ENCODE measurements at places on chromosomes 2 and 18.

DNA sequence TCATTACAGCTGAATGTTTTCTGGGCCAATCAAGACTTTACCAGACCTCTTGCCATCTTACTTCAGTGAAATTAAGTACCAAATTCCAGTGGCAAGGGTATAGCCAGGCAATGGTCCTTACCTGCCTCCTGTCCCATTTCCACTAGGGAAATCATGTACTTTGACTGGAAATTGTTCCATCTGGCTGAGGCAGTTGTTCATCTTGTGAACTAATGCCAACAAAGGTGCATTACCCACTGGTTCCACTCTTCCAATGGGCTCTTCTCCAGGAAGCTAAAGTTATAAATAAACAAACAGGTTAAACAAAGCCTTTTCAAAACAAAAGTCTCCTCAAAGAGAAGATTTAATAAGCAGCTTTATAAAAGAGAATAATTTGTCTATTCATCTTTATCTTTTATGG is 80.7 kb upstream of the DNER start:
- DNase-seq, result no peak

- no peak for DNase-seq
Measured at GRCh38 chr2:42905341-42906110, 113.1 kb upstream of the HAAO start.

DNA sequence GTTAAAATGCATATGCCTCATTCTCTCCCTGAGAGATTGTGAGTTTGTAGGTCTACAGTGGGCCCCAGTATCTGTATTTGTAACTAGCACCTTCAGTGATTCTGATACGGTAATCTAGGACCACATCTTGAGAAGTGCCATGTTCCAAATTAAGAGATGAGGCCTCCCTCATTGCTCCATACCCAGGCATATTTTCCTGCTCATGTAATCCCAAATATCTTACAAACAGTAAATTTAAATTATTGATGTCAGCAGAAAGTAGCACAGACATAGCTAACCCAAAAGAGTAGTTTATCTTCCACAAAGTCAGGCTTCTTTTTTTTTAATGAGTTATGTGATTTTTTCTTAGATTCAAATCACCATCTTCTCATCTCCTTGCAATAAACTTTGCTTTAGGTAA is 263.8 kb downstream of the SETBP1 start:
- no peak for DNase-seq

GRCh38 chr2:39385172-39385571 is 51.9 kb downstream of the MAP4K3 start:
- no peak for DNase-seq

DNA sequence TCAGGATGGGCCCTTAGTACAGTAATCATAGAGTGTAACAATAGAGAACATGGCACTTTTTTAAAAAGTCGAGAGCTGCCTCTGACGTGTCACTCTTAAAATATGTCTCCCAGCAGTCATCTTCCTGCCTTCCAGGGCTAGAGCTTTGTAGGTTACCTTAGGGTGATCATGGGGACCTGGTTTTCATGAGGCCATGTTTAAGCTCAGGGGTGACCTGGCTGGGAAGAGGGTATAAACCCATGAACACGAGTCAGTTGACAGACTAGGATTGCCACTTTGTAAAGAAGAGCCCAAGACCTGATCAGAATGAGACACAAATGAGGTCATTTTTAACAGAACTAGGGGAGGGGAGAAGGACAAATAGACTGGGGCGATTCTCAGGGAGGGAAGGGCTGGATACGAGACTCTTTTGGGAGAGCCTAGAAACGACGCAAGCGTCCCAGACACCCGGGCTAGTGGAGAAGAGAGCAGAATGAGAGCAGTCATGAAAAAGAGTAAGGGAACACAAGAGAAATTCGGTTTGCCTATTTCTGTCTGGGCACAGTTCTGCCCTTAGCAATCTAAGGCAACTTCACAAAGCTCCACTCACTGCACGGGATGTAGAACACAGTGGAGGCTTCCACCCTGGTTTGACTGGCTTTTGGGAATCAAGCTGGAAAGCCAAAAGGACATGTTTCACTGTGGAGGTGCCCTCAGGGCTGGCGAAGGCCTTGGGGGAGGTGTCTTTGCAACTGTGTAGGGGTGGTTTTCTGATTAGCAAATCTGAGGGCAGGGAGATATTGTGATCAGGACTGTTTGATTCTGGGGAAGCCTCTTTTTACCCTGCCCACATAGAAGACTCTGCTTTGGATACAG is 1.8 kb upstream of the RAB31 start:
- no peak for DNase-seq

DNA sequence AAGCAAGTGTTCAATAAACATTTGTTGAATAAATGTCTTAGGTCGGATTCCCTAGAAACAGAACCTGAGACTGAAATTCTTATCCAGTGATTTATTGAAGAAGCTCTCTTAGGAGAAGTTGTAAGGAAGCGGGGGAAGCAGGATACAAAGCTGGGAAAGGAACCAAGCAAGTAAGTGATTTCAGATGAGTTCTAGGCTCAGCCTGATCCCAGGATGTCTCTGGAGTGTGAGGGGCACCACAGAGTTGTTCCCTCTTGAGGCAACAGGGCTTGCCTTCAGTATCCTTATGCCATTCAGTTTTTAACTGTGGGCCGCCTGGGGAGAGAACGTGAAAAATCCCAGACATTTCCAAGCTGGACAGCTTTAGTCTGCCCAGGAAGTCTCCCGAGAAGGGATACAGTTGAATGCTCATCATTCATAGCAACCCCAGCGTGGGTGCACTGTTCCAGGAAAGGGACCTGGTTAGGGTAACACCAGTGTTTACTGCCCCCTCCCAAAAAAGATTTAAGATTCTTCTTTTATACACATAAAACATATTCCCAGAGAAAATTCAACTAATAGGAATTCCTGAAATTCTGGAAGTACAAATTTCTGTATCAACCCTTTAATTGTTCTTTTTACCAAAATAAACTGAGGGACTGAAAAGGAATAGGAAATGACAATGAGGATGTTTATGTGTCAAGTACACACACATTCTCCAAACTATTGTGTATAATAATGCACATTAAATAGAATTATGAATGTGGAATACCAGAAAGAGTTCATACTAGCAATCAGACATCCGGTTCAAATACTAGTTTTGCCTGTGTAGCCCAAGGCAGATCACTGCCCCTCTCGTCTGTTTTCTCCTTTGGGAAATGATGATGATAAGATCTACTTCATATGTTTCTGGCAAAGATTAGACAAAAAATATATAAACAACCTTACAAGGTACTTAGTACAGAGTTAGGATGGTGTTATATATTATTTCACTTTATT is 592.1 kb upstream of the CDH2 start:
- no peak for DNase-seq

DNA sequence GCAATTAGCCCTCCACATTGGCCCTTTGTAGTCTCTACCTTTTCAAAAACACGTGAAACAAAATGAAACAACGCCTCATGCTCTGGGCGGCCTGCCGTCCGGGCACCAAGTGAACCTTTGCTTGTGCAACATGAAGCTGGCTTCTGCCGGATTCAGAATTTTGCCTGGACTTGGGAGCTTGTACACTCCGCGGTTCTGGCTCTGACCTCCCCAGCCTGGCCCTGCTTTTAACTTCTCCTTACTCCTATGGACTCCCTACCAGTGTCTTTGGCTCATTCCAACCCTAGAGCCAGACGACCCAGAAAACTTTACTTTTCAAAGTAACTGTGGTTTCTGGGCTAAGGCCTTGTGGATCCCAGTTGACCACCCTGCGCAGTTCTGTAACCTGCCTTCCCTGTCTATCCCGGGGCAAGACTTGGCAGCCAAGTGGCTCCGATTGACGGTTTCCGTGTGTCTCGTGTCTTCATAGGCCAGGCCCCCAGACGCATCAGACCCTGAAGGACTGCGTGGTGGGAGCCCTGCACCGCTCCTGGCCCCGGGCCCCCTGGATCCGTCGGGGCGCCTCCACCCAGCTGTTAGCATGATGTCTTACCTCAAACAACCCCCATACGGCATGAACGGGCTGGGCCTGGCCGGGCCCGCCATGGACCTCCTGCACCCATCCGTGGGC is 1.9 kb downstream of the OTX1 start:
- no peak for DNase-seq

DNA sequence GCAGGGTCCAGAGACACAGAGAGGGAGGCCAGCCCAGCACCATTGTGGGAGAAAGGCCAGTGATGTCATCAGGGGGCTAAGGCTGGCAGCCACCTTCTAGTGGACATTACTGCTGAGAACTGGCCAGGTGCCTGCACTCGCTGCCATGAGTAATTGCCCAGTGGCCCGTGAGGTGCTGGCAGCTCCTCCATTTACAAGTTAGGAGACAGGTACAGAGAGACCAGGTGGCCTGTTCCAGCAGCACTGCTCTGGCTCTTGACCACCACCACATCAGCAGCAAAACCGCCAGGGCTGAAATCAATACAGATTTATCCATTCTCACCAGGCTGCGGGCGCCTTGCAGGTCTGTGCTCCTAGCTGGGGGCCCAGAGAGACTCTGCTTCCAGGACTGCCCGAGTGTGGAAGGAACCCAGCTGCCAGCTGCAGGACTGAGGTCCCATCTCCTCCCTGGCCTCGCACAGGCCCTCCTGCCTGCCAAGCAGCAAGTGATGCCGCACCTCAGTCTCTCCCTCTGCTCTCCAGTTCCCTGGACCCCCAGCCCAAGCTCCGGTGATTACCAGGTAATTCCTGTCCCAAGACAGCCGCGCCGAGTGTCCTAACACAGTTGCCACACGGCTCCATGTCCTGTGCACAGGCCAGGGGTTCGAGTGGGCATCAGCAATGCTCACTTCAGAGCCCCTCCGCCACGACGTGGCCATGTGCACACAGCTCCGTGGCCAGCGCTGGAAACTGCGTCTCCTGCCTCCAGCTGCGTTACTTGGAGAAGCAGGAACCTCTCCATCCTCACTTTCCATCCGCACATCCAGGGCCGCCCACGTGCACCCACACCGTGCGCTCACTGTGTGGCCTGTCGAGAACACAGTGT is 101.0 kb upstream of the CTDP1 start:
- no peak for DNase-seq

DNA sequence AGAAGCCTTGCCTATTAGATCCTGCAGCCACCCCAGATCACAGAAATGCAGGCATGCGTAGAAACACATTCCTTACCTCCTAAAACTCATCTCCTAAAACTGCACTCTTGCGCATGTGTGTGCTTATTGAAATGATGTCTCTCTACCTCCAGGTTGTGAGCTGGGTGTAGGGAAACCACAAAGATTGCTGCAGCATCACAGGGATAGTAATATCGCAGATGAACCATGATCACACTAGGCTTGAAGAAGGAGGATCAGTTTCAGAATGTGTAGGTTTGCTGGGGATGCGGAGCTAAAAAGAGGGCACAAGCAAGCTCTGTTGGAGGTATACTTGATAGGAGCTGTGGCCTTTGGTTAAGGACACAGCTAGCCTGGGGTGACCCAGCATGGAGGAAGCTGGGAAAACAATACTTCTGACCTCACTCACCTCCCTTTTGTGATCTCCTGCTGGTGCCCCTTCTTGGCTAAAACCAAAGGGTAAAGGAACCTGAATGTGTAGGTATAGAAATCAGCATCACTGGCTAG is 118.8 kb downstream of the SETBP1 start:
- no peak for DNase-seq

GRCh38 chr2:84194949-84195644 is 264.0 kb downstream of the SUCLG1 start:
- DNase-seq, result no peak

GRCh38 chr18:2597639-2598038 is 26.3 kb downstream of the NDC80 start:
- DNase-seq, result no peak

DNA sequence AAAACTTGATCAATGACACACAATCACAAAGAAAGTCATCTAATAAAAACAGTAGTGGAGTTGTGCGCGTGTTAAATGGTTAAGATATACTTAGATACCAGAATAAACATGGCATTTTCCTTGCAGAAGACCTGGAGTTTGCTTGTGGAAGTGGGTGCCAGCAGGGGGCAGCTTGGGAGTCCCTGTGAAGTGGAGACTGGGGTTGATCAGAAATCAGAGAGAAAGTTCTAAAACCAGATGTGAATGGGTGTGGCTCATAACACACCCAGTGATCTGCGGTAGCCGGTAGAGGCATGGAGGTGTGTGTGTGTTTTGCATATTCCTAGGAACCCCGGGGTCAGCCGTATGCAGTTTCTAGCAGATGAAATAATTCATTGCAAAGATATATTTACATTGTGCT is 300.1 kb upstream of the TRIB2 start:
- DNase-seq, result no peak

DNA sequence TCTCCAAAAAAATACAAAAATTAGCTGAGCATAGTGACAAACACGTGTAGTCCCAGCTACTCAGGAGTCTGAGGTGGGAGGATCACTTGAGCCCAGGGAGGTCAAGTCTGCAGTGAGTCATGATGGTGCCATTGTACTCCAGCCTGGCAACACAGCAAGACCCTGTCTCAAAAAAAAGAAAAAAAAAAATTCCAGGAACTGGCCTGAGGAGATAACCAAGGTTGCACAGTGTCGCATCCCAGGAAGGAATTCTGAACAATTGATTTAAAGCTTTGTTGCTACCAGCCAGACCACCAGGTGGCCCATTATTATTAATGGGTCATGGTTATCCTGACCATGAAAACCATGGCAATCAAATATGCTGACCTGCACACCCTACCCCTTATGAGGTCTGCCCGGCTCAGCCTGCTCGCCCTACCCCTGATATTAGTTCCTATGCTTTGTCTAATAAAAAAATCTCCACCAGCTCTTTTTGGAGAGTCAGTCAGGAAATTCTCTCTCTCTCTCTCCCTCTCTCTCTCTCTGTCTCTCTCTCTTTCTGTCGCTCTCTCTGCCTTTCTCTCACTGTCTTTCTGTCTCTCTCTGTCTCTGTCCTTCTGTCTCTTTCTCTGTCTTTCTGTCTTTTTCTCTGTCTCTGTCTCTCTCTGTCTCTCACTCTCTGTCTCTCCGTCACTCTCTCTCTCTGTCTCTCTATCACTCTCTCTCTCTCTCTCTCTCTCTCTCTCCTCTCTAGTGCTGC is 73.7 kb downstream of the NCAPH start:
- no peak for DNase-seq

DNA sequence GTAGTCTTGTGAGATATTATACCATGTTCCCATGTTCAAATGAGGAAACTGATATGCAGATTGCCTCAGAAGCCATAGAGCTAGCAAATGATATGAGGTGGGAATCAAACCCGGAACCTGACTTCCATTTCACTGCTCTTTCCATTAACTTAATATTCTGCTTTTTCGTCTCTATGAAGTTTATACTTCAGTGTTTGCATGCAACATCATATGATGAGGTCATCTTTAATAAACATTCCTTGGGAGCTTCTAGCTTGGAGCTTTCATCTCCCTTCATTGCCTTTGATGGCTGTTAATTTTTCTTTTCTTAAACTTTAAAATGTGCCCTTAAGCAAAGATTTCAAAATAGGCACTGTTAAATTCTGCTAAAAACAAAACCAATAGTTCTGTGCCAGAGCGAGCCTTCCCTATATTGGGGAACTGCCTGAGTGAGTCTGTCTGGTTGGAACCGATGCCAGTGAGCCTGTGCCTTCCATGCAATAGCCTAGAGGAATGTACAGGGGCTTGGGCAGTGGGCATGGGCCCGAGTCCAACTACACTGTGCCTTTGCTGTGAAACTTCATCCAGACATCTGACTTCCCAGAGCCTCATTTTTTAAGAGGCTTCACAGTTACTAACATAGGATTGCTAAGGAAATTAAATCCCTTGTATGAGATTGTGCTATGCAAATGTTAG is 91.1 kb upstream of the TMEM200C start:
- DNase-seq, result no peak

GRCh38 chr2:73979686-73980085 is 5.0 kb upstream of the TET3 start:
- DNase-seq, result no peak

- DNase-seq, result no peak
Measured at GRCh38 chr2:184599054-184599871, 934 bp downstream of the ZNF804A start.

All from NCI-H1436 treated with DMSO at 0.1 percent for 48 hours (cell line).